Motor neuron (in vitro differentiated cells): ENCODE measurements at places on chromosomes 6 and 20. TPM values are rescaled to one million over a fixed set of nuclear protein-coding genes. Genes with fewer than 3 reads are reported as not detected.

- no peak for ATAC-seq
These were observed 90.8 kb downstream of the FAM83B start for GRCh38 chr6:54937371-54937770.

DNA sequence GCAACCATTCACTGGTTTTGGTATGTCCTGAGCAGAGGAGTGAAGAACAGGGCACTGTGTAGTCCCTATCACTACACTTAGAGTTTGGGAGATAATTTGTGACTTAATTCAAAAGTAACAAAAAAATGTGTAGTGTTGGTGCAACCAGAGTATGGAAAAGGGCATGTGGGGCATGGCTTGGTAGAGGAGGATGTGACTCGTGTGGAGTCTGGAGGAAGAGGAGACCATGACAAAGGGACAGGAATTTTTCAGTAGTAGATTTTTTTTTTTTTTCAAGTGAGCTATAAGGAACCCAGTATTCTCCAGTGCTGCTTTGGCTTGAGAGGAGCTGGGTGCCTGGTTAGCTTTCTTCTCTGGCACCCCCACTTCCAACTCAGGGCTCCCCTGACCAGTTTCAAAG lies 5.1 kb downstream of the MTRES1 start:
- ATAC-seq, result no peak

Gene GSTA1
- total RNA-seq, result not detected in 2 replicates

- ATAC-seq, result no peak
These were observed 128.9 kb upstream of the BEND3 start for GRCh38 chr6:107244082-107244741.

Gene PAK5
- 9.6 and 21.5 TPM in 2 replicates for total RNA-seq

DNA sequence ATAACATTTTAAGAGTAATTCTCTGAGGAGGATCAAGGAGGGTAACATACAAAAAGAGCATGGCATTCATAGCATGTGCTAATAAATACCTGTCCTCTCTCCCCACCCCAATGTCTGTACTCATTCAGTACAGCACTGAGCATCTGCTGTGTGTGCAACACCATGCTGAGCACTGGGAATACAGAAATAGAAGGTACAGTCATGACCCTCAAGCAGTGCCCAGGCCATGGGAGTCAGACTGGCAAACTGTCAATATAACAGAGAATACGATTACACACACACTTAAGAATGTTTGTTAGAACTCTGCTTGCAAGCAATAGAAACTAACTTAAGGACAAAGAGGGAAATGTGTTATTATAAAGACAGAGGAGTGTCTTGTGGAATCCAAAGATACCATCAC lies 24.7 kb upstream of the ZFAND3 start:
- ATAC-seq, result no peak

GRCh38 chr6:155461556-155461955 lies 5.9 kb upstream of the NOX3 start:
- no peak for ATAC-seq

- ATAC-seq, result no peak
These were observed 26.9 kb downstream of the RGS17 start for GRCh38 chr6:153104220-153104619.

- no peak for ATAC-seq
These were observed 231.9 kb upstream of the SGK1 start for GRCh38 chr6:134549854-134550253.

DNA sequence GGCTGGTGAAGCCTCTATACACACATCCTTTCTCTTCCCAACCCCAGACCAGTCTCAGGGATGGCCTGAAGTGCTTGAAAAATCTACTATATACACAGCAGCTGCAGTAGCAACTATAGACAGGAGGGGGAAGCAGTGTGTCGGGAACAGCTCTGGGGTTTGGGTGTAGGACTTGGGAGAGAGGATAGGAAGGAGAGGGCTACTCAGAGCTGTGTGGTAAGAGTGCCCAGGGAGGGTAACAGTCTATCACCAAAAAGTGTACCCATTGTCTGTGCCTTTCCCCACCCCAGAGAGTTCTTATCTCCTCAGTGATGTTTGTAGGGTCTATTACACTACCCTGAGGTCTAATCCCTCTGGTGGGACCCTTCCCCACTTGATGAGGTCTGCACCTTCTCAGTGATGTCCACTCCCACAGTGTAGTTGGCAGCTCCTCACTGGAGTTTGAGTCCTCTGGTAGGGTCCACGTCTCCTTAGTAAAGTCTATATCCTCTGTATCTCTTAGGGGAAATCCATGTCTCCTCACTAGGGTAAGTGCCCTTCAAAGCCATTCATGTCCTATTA lies 1.5 kb upstream of the GGT7 start:
- ATAC-seq, result peak; percentile 8

GRCh38 chr20:4060856-4061695 lies 45.7 kb upstream of the RNF24 start:
- ATAC-seq, result no peak

Gene BPI
- total RNA-seq, result 0.21 and 0.94 TPM in 2 replicates

DNA sequence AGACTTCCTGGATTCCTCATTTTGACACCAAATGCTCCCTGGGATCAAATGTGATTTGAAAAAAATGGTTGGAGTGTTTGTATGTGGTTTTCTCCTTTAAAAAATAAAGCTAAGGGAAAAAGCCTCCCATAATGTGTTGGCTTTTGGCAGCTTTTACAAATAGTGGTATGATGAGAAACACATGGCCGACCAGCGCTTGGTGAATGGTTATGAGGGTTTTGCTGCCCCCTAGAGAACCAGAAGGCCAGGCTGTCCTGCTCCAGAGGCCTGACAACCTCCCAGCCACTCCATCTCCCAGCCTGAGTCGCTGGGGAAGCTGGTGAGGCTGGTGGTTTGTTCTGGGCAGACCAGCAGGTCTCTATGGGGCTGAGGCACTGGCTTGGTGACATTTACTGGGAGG lies 69.3 kb downstream of the CLIC5 start:
- ATAC-seq, result peak; percentile 23

GRCh38 chr20:39081255-39081654 lies 119.1 kb downstream of the DHX35 start:
- peak; percentile 77 for ATAC-seq

- ATAC-seq, result no peak
These were observed 256.4 kb downstream of the ARID1B start for GRCh38 chr6:157033428-157034140.

- ATAC-seq, result peak; percentile 52
These were observed 13.6 kb downstream of the LRRC73 start for GRCh38 chr6:43496370-43497128.

DNA sequence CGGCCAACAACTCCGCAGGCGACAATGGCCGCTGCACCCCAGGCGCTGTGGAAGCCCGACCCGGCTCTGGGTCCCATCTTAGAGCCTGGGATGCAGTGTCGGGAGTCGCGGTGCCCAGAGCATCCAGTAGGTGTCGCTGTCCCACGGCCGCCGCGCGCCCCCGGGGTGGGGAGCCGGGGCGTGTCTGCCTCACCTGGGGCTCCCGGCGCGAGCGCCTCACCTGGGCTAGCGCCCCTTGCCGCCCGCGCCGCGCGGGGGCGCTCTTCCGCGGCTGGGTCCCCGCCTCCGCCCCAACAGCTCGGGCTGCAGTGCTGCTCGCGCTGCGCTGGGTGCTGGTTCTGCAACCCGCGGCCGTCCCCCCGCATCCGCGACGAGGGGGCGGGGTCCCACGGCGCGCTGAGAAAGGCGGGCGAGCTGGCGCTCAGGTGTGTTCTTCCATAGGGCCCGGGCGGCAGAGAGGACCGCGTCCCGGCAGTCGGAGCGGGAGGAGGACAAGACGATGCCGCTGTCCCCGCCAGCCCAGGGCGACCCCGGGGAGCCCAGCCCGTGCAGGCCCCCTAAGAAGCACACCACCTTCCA lies at the start of gene CRYBG1:
CRYBG1 (plus strand) TSS at position 308 of the 579 bp plus-strand sequence; CDS start at position 500, 192 bp downstream.
- ATAC-seq, result peak; percentile 93

Gene HLA-DPA1
- total RNA-seq, result 5.8 and 6.9 TPM in 2 replicates
